ENCODE measurements at places on chromosomes 4 and X.

GRCh38 chr4:37648084-37648817, 37.9 kb downstream of the RELL1 start:
- no peak for DNase-seq

GRCh38 chrX:107522901-107523300, 73.4 kb downstream of the FRMPD3 start:
- no peak for DNase-seq

- no peak for DNase-seq
These were observed 171.7 kb downstream of the AMELX start for GRCh38 chrX:11464836-11465463.

DNA sequence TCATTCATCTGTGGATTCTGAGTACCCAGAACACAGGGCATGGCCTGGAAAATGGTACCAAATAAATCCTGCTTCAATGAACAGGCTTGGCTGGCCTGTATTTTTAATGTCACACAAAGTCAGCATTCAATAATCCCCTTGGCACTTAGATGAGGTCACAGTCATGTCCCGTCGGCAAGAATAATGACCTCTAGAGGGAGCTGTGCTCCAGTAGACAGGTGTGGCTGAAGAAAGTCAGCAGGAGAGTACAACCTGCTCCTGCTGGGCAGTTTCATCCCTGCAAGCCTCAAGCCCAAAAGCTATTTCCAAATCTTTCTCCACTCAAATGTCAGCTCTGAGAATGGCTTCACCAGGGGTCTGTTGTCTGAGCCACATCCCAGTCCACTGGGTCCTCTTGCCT, 404.0 kb upstream of the F9 start:
- no peak for DNase-seq

DNA sequence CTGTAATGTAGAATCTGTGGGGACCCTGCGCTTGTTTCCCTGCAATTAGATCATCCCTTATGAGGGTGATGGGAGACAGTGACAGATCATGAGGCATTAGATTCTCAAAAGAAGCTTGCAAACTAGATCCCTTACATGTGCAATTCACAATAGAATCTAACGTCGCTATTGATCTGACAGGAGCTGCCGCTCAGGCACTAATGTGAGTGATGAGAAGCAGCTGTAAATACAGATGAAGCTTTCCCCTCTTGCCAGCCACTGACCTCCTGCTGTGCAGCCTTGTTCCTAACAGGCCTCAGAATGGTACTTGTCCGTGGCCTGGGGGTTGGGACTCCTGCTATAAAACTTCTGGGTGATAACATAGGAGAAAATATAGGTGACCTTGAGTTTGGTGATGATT, 1076.8 kb downstream of the PDHA2 start:
- no peak for DNase-seq

DNA sequence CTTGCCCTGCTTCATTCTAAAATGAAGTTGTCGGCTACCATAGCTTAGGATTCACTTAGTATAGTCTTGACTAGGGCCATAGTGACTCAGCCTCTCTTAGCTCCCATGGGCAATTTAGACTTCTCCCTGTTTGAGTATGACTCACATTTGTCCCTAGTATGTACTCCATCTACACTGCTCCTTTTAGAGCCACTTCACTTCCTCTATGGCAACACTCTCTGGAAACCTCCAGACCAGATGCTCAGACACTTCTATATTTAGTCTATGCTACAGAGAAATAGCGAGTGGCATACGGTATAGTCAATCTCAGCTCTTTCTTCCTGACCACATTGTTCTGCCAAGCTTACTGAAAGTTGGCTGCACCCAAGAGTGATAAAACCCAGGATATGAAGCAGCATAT, 11.2 kb downstream of the MEPE start:
- DNase-seq, result no peak

DNA sequence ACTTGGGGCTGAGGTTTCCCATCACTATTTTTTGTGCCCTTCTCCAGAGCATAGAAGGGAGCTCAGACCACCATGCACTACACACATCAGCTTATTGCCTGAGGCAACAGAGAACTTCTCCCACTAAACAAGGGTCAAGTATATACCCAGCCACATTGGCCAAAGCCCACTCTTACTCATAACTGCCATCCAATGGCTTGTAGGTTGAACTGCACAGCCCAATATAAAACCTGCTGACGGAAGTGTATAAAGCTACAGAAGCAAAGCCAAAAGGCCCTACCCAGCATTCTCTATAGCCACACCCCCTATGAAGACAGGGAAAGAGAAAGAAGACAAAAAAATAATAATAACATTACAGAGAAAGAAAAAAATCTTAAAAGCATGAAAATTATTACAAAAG, 139.7 kb downstream of the LRBA start:
- DNase-seq, result no peak

DNA sequence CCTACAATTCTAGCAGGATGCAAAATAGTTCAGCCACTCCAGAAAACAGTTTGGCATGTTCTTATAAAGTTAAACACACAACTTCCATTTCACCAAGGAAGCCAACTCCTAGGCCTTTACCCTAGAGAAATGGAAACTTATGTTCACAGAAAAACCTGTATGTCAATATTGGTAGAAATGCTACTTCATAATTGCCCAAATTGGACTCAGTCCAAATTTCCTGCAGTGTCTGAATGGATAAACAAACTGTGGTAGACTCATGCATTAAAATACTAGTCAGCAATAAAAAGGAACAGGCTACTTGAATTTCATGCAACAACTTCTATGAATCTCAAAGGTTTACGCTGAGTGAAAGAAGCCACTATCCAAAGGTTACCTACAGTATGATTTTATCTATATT, 1738.8 kb upstream of the IGFBP7 start:
- DNase-seq, result no peak

DNA sequence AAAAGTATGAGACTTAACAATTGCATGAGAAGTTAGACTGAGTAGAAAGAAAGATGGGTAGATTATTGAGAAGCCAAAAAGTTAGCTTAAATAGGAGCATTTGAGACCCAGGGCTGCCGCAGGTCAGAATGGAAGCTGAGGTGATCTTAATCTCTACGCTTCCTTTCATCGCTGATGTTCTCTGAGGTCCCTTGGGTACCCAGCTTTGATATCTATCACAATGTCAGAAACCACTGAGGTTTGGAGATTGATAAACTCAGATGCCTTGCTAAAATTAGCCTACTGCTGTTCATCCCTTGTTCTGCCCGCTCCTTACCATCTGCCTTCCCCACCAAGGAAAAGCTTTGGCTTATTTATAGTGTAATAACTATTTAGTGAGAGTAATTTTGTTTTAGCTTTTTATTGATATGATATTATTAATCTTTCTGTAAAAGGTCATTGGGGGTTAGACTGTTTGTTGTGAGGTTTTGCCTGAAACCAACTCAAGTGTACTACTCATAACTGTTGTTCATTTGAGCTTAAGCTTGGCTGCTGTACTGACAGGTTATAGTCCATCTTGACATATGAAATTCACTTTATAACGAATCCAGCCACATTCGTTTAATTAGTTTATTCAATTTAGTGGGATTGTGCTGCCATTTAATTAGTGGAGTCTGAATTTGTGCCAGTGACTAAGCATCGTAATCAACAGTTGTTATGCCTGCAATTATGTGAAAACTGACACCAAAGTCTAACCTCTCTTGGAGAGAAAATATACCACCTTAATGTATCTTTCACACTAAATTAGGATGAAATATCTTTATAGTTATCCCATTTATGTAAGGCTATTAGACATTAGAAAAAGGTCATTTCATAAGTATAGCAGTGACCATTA, 15.1 kb downstream of the MCUB start:
- no peak for DNase-seq

DNA sequence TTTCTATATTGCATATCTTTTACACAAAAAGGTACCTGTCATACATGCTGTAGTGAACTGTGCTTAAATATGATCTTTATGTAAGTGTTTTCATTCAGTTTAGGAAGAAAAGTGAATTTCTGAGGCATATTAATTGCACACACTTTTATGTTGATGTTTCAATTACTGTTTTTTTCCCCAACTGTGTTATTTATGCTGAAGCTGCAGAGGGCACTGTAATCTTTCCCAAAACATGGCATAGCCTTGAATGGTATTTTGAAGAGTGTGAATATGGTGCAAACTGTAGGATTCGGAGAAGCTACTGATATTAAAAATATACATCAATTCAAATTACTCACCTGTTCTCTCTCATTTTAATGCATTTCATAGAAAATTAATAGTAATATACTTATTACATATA, 6.0 kb upstream of the CENPE start:
- no peak for DNase-seq

DNA sequence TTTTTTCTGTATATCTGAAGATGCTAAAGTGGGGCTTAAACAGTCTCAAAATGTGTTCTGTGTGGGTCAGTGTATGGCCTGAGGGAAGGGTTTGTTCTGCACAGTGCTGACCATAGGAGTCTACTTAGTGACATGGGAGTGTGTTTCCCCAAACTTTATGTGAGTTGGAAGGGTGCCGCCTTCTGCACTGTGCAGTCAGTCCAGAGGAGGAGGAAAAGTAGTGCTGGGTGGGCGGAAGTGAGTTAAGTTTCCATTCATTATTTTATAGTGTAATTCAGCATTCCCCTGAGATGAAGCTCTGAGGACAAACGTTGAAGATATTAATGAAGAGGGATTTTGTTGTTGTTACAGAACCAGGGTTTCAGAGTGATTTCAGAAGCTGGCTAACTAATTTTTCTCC, 2.9 kb downstream of the CHST7 start:
- no peak for DNase-seq

GRCh38 chrX:17374619-17375366, at the start of gene NHS:
TSS of gene NHS (plus strand) at chrX:17375200. CDS start at chrX:17375758, 558 bp downstream.
- no peak for DNase-seq

Data from stimulated activated CD8-positive, alpha-beta memory T cell treated with anti-CD3 and anti-CD28 coated beads, Interleukin-7, amount 100 ng/mL, for 1 hour (primary cell).